ENCODE measurements at places on chromosomes 12 and 14. TPM values are rescaled to one million over a fixed set of nuclear protein-coding genes. Genes with fewer than 3 reads are reported as not detected.
A peak's percentile ranks its signal among the peaks of the same experiment; 100 is the strongest.

- peak; percentile 63 for DNase-seq
Observed at GRCh38 chr12:56115329-56115728, 1.1 kb upstream of the RPL41 start.

The TEX52 gene
- total RNA-seq, result not detected

DNA sequence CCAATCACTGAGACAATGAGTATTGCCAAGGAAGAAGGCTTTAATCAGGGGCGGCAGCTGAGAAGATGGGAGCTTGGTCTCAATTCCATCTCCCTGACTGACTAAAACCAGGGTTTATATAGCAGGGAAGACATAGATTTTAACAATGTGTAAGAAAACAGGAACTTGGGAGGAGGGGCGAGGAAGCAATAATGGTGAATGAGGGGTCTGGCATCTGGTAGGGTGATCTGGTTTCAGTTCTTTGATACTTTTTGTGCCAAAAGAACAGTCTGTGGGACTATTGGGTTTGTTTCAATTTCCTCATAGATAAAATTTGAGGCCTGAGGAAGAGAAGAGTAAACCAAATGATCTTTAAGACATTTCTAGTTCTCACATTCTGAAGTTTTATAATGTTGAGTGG, 49.2 kb downstream of the FUT8 start:
- DNase-seq, result no peak

DNA sequence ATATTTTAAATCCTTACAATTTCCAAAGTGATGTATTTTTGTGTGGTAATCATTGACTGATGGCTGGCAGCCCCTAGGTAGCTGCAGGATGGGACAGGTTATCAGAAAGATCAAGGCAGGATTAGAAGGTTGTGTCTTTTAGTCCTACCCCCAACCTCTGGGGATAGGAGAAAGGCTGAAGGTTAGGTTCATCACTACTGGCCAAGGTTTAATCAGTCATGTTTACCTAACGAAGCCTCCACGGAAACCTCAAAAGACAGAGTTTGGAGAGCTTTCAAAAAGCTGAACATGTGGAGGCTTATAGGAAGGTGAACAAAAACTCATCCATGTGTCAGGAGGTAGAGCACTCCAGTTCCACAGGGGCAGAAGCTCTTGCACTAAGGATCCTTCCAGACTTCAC, 77.5 kb upstream of the CD163 start:
- no peak for DNase-seq

DNA sequence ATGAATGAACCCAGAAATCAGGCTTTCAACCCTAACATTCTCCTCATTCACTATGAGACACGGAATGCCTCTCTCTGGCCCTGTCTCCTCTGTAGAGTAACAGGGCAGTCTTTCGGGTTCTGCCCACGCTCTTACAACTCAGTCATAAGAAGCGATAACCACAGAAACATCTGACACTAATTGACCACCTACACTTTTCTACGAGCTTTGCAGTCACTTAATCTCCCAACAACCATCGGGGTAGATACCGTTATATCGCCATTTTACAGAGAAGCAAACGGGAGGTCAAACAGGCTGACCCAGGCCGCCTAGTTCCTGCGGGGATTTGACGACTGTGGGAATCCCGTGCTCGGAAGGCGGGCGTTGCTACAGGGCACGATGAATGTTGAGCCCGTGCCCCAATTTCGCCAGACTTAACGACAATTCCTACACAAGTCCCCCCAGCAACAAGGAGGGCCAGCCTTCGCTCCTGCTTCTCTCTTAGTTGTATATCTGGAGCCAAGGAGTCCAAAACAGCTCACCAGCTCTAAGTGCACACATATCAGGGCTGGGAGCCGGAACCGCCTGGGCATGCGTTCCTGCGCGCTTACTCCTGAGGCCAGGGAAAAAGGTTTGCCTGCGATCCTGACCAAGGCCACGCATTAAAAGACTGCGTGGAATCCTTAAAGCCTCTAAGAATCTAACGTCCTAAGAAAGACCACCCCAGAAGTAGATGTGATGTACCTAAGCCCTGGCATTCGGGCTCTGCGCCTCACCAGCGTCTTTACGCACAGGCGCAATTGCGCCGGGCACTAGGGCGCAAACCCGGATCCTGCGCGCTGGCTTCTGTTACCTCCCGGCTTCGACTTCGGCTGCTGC, 38.7 kb upstream of the TBX5 start:
- DNase-seq, result no peak

- DNase-seq, result no peak
Observed at GRCh38 chr14:99612738-99613330, 8.8 kb upstream of the CCDC85C start.

DNA sequence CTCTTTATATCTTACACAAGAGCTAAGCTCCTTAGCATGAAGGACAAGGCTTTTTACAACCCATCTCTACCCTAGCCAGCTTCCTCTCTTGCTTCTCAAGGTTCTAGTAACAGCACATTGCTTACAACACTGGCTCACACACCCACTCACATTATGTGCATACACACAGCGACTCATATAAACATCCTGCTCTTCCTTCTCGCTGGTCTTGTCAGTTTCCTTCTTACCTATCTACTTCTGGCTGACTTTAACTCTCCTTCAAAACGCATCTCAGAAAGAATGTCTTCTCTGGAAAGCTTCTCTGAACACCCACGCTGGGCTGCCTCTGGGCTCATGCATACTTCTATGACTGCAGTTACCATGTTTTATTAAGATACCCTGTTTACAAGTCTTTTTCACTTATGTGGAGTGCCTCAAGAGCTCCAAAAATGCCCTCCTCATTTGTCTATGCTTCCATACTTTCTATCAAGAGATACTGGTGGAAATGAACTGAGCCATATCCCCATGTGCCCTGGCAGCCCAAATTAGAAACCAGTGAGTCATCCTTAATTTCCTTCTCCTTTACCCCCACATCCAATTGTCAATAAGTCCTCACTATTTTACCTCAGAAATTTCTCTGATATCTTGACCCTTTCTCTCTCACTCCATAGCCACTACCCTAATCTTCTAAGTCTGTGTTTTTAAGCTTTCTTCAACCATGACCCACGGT, 126.9 kb upstream of the KRAS start:
- peak; percentile 60 for DNase-seq

The SDR9C7 gene
- total RNA-seq, result not detected

GRCh38 chr14:53356361-53357150, 203.4 kb upstream of the DDHD1 start:
- DNase-seq, result no peak

DNA sequence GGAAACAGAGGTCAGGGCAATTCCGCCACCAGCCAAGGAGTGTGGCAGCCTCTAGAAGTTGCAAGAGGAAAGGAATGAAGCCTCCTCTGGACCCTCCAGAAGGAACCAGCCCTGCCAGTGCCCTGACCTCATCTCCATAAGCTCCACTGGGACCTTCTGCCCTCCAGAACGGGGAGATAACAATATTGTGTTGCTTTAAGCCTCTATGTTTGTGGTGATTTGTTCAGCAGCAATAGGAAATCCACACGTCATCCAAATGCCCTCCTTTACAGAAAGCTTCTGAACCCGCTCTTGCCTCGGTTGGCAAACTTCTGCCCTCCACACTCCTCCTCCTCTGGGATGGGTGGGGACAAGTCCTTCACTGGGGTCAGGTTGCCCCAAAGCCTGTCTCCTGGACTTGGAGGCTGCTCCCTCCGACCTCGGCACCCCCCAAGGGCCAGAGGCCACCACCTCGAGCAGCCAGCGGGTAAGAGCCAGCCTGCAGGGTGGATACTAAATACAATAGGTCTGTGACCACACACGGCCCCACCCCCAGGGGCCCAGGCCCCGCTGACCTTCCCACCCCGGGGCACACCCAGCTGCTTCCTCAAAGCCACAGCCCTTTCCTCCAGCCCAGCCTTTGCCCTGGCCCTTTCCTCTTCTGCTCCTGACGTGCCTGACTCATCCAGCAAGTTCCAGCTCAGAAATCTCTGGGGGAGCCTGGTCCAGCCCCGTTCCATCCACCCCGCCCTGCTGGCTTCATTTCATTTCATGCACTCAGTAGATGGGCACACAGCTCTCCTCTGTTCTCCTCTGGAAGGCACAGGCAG, 58.7 kb upstream of the NCOR2 start:
- peak; percentile 70 for DNase-seq

The PRB4 gene
- total RNA-seq, result not detected

DNA sequence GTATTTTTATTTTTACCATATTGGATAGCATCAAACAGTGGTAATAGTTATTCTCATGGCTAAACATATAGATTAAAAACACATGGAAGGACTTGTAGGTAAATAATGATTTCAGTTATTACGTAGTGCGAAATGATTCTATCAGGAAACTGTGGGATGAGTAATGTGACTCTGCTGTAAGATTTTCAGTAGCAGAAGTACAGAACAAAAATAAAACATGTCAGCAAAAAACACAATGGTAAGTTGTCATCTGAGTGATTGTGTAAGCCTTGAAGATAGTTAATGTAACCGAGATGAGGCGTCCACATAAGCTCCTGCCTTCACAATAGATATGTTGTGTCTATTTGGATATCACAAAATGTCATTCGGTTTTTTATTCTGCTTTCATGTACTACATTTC, 99.8 kb downstream of the BORCS5 start:
- DNase-seq, result peak; percentile 38

- peak; percentile 63 for DNase-seq
Observed at GRCh38 chr12:7219599-7220243, 30.2 kb downstream of the PEX5 start.

DNA sequence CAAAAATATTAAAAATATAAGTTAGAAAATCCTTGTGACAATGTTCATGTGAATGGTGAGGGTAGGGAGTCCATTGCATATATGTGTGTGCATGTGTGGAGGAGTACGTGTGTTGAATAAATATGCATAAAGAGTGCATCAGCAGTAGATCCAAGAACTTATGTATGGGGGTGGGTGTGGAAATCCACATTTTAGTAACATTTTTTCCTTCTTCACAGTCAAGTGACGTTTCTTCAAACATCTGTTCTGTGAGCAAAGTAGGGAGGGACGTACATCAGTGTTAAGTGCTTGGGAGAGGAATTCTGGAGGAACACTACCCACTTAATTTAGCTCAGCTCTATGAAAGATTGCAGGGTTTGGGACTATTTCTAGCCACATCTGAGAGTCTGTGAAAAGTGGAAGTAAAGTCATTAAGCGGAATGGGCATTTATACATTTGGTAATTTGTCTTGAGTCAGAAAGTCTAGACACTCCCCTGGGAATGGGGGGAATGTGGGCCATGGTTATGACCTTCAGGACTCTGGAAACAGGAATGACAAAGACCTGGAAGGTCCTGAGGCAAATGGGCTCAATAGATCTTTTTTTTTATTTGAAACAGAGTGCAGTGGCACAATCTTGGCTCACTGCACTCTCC, 156.4 kb upstream of the PLXNC1 start:
- DNase-seq, result no peak

The MRPL52 gene
- 106 TPM for total RNA-seq

The NEUROD4 gene
- total RNA-seq, result not detected

DNA sequence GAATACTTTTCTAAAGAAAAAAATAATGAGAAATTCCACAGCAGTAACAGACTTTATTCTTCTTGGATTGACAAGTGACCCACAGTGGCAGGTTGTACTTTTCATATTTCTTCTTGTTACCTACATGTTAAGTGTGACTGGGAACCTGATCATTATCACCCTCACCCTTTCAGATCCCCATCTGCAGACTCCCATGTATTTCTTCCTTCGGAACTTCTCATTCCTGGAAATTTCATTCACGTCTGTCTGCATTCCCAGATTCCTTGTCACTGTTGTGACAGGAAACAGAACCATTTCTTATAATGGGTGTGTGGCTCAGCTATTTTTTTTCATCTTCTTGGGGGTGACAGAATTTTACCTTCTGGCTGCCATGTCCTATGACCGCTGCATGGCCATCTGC, 2.3 kb downstream of the OR6C75 start:
- DNase-seq, result no peak

- no peak for DNase-seq
Observed at GRCh38 chr14:22887990-22888378, 5.0 kb downstream of the REM2 start.

The CD69 gene
- total RNA-seq, result 0.16 TPM

The SARNP gene
- 70.6 TPM for total RNA-seq

- no peak for DNase-seq
Observed at GRCh38 chr14:104262515-104263514, 124.4 kb downstream of the KIF26A start.

- DNase-seq, result no peak
Observed at GRCh38 chr14:67998834-67999233, 179.3 kb downstream of the RAD51B start.

GRCh38 chr14:29630566-29631160, 297.0 kb downstream of the PRKD1 start:
- no peak for DNase-seq

DNA sequence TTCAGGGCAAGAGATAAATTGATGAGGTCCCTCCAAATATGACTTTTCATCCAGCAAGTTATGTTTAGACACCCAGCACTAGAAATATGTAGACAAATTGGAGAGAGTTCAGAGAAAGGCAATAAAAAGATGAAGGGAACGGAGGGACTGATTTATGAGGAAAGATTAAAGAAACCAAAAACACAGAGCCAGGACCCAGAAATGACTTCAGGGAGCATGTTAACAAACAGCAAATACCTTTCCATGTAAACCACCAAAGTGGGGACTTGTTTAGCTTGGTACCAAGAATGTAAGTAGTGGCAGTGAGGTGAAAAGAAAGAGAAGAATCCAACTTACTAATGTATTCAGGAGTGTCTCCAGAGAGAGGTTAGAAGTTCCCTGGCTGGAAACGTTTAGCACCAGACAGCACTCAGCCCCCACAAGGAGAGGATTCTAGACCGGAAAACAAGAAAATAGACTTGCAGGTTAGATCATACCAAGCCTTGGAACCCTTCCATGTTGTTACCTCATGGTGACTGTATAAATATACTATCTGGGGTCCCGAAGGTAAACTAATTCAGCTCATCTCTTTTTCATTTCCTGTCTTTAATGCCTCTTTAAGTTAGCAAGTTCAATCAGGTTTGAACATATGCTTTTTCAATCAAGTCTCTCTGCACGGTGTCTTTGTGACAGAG, 79.2 kb downstream of the TBC1D30 start:
- peak; percentile 69 for DNase-seq

DNA sequence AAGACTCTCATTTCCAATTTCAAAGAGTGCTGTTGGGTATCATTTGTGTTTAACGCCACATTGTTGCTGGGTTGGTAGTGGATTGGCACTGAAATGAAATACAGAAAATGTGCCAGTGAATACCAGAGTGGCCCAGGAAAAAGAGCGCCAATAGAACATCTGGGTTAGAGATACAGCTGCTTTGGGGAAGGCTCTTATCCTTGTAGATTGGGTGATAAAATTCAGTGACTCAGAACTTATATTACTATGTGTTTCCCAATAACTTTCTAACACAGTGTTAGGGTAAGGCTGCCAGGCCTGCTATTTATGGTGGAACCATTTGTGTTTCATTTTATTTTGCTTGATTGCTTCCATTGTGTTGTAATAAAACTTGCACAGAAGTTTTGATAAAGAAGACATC, 168.2 kb upstream of the SSTR1 start:
- no peak for DNase-seq

The MYO1A gene
- total RNA-seq, result not detected

The SLCO1C1 gene
- not detected for total RNA-seq

Data from HT1080 (cell line).